ENCODE measurements at places on chromosomes 3 and 15.

- no peak for DNase-seq
Observed at GRCh38 chr3:42742259-42742658, 30.8 kb downstream of the CCDC13 start.

GRCh38 chr3:149215515-149215914, 6.1 kb downstream of the CP start:
- DNase-seq: no peak

DNA sequence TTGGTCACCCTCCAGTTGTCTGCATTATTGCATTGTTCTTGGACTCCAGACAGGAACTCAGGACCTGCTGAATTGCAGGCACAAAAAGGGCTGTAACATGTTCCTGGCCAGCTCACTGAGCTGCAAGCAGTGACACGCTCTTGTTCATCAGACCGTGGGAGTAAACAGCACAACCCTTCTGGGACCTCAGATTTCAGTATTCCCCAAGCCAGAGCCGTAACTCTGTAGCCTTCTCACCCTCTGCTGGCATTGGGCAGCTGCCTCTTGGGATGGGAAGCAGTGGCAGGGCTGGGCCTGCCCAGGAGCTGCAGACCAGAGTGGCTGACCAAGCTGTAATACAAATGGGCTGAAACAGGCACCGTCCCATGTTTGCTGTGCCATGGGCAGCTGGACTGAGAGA, 607.1 kb upstream of the BCHE start:
- DNase-seq: no peak

GRCh38 chr15:68769702-68770101, 51.0 kb downstream of the ANP32A start:
- no peak for DNase-seq

- DNase-seq: no peak
Observed at GRCh38 chr15:59131456-59131855, 26.5 kb downstream of the CCNB2 start.

- no peak for DNase-seq
Observed at GRCh38 chr15:76844096-76844495, 61.0 kb downstream of the SCAPER start.

- DNase-seq: peak; percentile 13
Observed at GRCh38 chr15:80804970-80805495, 25.9 kb downstream of the CEMIP start.

All from activated CD4-positive, alpha-beta T cell treated with anti-CD3 and anti-CD28 coated beads, Interleukin-2, amount 10 ng/mL, durations not matched to agents 7 days and 5 days (primary cell).